ENCODE measurements at places on chromosomes 2 and 18.

DNA sequence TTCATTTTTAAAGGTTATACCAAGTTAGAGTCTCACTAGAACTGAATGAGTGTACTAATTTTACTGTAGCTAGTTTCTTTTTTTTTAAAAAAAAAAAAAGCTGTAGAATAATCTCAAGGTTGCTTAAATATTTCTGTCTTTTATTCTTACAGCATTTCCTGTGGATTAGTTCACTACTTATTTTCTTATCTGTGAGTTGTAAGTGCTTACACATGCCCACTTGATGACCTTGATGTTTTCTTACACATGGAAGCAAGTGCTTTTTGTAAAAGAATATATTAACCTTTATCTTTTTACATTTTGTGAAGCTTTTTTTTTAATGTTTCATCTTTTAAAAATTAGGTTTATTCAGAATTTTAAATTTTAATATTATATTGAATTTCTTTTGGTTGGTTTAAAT, 57.8 kb downstream of the MSH2 start:
- no peak for DNase-seq

- no peak for DNase-seq
Measured at GRCh38 chr2:138485019-138485418, 16.6 kb upstream of the SPOPL start.

GRCh38 chr18:59549503-59550173, 147.6 kb downstream of the CCBE1 start:
- DNase-seq = no peak

DNA sequence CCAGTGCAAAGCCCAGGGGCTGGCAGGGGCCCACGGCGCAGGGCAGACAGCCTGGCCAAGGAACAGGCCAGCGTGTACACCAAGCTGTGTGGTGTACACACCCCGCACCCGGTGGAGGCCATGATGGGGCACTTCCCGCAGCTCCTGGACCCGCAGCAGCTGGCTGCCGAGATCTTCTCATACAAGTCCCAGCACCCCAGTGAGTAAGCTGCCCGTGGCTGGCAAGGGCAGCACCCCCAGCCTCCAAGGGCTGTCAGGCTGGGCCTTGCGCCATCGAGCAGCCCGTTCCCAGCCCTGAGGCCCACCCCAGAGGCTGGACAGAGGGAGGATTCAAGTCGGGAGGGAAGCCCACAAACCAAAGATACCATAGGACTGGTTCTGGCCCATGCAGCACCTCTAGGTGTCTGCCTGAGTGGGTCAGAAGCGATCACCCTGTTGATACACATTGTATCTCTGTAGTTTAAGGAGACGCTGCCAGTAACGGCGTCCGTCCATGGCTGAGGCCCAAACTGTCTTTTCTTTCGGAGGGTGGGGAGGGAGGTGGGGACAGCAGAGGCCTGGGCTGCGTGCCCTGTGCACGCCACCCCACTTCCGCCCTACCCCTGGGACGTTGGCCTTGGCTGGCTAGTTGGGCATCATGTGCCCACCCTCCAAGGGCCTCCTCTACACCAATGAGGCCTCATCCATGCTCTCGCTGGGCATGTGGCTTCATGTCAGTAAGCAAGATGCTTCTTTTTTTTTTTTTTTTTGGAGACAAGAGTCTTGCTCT, 16.8 kb upstream of the MTERF4 start:
- DNase-seq = no peak

- DNase-seq = no peak
Measured at GRCh38 chr2:72759755-72760154, 66.1 kb downstream of the EXOC6B start.

DNA sequence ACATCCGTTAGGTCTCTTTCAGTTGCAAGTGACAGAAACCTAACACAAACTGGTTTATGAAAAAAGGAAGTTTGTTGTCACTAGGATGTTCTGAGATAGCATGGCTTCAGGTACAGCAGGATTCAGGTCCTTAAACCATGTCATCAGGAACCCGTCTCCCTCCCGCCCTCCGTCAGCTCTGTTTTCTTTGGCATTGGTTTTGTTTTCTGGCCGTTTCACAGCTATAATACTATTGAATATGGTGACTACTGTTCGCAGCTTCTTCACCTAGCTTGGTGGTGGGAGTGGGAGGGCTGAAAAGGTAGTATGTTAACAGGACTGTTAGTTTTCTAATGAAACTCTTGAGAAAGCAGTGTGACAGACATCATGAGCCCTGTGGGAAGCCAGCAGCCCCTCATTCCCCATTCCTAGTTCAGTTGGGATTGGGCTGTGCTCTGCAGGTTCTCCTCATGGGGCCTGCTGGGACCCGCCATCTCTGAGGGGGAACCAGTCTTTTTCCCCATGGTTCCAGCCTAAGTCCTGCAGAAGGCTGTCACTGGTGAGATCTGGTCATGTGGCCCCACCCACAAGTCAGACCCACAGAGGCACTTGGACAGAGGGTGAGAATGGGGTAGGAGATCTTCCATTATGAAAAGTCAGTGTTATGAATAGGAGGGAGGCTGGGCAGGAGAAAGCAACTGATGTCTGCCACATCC, 12.1 kb downstream of the PTMA start:
- no peak for DNase-seq

GRCh38 chr2:199738727-199739412, 112.1 kb downstream of the FTCDNL1 start:
- DNase-seq = no peak

GRCh38 chr2:44686561-44686960, 254.9 kb upstream of the SIX3 start:
- DNase-seq = no peak

- DNase-seq = no peak
Measured at GRCh38 chr2:161324876-161325275, 16.7 kb downstream of the PSMD14 start.

- no peak for DNase-seq
Measured at GRCh38 chr2:130316596-130316995, 26.1 kb upstream of the IMP4 start.

DNA sequence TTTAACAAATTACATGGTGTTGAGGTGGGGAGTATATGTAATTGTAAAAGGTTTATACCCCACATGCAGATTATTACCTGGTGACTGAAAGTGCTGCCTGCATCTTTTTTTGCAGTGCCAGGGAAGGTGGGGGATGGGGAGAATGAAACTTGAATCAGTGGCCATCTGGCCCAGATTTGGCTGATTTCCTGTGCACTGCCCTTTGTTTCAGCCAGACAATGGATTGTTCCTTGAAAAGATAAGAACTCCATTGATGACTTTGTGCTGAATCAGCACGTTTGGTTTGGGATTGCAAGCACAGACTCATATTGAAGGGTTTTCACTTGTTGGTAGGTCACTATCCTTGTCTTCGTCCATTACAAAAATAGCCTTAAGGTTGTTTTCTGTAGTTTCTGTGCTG, 20.9 kb downstream of the GREB1L start:
- DNase-seq = no peak

DNA sequence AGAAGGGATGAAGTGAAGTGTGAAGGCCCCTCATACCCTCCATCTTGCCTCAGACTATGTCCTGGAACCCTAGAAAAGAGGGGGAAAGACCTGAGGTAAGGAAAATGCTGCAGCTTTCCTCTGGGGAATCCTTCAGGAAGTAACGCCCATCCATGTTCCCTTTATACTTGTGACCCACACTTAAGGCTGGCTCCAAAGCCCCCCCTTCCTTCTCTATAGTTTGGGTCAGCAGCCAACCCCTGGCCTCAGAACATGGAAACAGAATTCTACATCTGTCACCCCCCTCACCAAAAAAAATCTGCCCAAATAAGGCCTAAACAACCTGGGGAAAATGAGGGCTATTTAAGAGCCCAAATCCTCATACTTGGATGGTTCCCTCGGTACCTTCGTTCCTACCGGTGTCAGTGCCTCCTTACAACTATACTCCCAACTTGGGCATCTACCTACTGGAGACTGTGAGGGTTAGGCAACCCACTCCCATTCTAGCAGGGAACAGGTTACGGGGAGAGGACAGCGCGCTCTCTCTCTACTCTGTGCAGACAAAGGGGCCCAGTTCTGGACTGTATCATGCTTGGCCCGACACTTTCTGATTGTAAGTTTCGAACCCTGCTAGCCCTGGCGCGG, 689 bp downstream of the OST4 start:
- DNase-seq = no peak

DNA sequence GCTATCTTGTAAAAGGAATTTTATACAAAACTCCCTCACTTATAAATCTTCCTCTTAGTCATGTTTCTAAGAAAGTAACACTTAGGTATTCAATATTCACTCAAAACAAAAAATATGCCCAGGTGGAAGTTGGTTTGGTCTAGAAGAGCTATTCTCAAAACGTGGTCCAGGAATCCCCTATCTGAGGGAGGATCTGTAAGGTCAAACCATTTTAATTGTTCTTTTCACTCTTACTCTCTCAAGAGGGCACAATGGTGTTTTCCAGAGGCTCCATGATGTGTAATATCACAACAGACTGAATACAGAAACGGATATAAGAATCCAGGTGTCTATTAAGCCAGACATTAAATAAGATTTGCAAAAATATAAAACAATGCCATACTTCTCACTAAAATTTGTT, 9.9 kb downstream of the MOB1A start:
- no peak for DNase-seq

DNA sequence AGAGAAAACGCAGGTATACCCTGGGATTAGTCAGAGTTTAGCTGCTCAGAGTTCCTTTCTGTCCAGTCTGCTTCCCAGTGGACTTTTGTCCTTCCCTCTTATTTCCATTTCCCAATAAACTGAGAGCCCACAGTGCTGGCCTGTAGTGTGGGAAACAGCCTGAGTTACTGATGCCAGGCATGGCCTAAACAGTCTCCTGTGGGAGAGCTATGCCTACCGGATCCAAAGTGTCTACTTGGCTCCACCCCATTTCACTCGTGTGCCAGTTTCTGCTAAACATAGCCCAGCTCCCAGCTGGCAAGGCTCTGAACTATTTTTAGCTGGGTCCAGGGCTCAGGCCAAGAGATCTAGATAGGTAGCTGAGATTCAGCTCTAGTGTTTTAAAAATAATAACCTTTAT, 15.6 kb upstream of the PPP1CB start:
- no peak for DNase-seq

DNA sequence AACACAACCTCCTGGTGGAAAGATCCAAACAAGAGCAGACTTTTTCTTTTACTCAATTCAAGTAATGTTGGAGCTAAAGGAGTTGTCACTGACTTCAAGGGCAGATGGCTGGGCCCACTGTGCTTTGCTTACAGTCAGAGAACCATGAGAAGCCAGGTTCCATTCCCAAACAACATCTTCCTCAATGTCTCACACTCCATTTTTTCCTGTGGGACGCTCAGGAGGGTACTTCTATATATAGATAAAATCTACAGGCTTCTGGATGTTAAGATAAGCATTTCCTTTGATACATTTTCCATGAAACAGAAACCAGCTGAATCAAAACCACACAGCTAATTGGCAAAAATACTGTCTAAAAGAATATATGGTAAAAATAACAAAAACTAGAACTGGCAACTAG, 14.4 kb downstream of the IWS1 start:
- DNase-seq = no peak

DNA sequence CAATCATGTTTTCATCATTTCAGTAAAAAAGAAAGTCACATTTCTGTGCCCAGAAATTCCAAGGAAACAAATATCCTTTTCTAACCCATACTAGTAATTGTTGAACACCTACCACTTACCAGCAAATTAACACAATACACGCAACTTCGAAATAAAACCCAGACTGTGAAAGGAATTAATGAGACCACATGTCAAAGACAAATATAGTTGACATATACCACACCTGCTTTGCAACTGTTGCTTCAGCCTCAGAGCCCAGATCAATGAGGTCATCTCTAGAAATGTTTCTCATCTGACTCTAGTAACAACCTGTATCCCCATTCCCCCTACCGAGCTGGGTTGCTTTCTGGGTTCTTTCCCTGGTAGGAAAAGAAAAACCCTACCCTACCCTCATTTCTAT, 52.6 kb downstream of the TRIP12 start:
- no peak for DNase-seq

DNA sequence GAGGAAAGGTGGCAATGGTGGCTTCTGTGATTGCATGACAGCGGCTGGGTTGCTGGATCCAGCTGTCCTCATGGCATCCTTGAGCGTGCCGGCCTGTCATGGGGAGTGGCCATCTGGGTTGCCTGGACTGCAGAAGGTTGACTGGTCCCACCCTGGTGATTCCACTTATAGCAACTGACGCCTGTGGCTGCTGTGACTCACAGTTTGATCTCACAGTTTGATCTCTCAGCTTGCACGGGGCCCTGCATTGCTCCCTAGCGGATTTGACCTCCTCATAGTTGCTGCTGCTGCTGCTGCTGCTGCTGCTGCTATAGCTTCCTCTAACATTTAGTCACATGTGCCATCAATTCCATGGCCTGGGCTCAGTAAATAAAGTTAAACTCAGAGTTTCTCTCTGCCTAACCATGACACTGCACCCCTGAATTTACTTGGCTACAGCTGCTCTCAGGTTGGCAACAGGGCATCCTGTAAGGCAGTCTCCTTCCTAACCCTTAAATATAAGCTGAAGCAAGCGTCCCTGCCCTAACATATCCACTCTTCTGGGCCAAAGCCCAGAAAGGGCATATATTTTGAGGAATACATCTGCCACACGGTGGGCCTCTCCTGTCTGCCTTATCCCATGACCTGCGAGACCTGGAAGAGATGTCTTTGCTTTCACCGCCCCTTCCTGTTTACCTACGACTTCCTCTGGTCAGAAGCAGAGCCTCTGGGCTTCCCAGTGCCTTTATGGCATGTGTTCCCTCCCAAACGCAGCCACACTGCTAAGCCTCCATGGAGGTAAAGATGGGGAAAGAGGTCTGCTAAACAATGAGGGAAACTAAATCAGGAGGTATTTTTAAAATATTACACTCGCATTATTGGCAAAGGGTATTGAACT, 37.8 kb upstream of the CCDC150 start:
- DNase-seq = no peak

- no peak for DNase-seq
Measured at GRCh38 chr2:222862909-222863544, 2.2 kb downstream of the ACSL3 start.

DNA sequence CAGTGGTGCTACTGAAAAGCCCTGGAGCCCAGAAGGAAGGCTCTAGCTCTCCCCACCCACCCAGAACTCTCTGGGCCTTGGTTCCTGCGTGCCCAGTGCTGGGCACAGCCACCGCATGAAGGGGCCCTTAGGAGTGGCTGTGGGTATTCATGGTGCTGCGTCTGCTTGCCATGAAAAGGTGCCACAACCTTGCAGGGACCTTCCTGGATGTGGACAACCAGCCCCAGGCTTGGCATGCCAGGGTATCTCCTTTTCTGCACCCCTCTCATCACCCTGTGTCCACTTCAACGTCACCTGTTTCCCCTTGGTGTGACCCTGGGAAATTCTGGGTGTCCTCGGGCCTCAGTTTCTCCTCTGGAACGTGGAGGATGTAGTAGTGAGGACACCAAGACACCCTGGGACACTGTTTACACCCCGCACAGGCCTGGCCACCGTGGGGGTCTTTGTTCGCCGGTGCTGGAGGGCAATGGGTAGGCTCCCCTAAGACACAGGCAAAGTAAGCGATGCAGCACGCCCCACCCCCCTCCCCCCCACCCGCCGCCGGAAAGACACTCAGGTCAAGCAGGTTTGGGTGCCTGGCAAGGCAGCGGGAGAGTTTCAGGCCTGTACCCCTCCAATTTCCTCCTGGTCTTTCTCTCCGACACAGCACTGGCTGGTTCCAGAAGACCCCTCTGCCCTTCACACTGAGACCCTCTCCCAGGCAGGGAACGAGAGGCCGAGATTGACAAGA, 34.8 kb upstream of the TAF1B start:
- no peak for DNase-seq

- no peak for DNase-seq
Measured at GRCh38 chr2:203105996-203106395, 91.3 kb downstream of the NBEAL1 start.

All from CD4-positive, alpha-beta T cell treated with Interleukin-1 beta for 1 hour (primary cell).